ENCODE measurements at places on chromosomes 1 and 21.

DNA sequence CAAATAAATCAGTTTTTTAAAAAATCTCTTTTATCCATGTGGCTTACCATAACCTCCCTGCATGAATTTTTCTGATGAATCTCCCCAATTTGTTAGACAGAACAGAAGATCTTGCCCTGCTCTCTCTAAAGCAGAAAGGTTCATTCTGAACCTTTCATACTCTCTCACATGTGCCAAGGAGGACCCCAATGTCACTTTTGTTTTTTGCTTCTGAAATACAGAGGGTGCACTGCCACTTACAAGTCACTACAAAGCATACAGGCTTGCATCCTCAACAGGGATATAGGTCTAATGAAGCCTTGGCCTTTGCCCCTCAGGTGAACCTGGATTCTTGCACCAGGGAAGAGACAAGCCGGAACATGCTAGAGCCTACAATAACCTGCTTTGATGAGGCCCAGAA is 4.8 kb downstream of the RGS4 start:
- DNase-seq: no peak

- DNase-seq: no peak
These were observed 22.7 kb downstream of the COL6A2 start for GRCh38 chr21:46120301-46121285.

DNA sequence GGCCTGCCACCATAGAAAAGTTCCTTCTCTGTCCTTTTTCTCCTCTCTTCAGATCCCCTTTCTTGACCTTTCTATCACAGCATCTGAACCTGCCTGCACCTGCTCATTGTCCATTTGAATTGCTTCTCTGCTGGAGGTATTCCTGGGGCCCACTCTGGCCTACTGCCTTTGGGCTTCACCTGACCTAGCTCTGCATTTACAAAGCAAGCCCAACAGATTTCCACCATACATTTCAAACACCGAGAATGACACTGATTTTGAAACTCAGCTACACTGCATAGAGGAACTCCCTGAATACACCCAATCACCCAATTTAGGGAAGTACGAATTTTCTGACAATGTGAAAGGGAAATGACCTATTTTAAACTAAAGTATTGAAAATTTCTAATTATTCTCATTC is 284.5 kb upstream of the USP25 start:
- DNase-seq: no peak

- no peak for DNase-seq
These were observed 286.7 kb downstream of the LMX1A start for GRCh38 chr1:165069829-165070228.

- DNase-seq: no peak
These were observed 799.6 kb downstream of the ADGRL2 start for GRCh38 chr1:82600314-82600713.
